Activated CD4-positive, alpha-beta T cell treated with anti-CD3 and anti-CD28 coated beads, Interleukin-10, Interleukin-2, amounts not matched to agents 100 ng/mL and 50 ng/mL, durations not matched to agents 16 hours and 8 hours (primary cell): ENCODE measurements at places on chromosomes 6 and 20.

DNA sequence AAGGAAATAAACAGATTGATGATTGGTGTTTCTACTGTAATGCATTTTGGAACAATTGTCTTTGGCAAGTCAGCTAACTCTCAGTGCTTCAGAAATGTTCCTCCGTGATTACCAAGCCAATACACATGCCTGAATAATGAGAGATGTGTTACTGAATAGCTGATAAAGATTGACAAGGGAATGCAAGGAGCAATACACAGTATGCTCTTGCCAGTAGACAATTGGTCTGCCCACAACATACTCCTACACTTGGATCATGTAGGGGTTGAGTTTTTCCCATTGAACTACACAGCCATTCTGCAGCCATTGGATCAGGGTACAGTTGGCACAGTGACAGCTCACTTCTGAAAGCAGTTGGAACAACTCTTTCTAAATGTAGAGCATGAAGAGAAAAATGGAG is 5.6 kb upstream of the GJB7 start:
- DNase-seq, result no peak

- no peak for DNase-seq
Measured at GRCh38 chr6:22975079-22975478, 405.7 kb downstream of the HDGFL1 start.

GRCh38 chr6:118912646-118913045 is 18.7 kb downstream of the ASF1A start:
- no peak for DNase-seq

- no peak for DNase-seq
Measured at GRCh38 chr6:37478827-37479226, 20.9 kb downstream of the CCDC167 start.

DNA sequence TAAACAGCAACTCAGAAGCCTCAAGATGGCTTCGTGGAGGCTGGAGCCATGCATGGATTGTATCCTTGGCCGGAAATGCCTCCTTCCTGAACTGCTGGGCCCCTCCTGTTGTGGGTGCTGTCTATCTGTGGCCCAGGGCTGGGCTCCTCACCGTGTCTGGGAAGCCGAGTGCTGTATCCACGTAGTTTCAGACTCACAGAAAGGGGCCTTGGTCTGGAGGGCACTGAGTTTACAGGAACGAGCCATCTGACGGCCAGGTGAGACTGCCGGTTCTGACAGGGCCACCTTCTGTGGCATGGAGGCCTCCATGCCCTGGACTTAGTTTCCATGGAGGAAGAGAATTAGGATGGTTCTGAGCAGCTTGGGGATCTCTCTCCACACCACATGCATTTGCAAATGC is 142.2 kb downstream of the ERMARD start:
- DNase-seq, result no peak

DNA sequence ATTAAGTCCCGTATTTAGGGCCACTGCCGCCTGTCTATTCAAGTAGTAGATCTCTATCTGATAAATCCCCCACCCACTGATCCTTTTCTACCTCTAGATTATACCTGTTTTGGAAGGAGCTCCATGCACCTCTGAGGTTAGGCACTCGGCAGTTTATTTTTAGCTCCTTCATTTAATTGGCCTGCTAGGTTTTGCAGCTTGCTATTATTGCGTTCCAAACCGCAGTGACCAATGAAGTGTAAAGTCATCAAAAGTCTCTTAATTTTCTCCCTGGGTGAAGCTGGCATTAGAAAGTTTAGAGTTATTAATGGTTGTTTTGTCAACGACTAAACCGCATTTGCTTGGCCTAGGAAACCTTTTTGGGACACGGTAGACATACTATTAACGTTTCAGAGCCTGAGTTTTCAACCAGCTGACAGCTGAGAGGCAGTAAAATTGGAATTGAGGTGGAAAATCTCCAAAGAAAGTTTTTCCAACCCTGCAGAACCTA is 60.0 kb downstream of the RFPL4B start:
- DNase-seq, result no peak
